AML-193 (cell line): ENCODE measurements at places on chromosomes 3 and 15.

GRCh38 chr3:31268868-31269267, 263.9 kb upstream of the STT3B start:
- peak; percentile 40 for DNase-seq

DNA sequence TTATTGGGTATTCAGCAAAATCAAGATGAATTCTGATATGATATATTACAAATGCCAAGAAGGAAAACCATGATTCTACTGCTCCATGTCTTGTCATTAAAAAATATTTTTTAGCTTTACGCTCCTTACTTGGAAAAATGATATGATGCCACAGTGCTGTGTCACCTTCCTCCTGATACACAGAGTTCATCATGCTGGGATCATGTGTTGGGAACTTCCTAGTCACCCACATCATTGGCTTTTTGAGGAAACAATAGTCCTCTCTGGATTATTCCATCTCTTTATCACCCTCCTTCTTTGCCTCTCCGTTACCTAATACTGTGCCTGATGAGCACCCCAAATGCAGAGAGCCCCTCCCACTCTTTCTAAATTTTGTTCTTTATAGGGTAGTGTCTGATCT, 94.3 kb upstream of the PFN2 start:
- no peak for DNase-seq

DNA sequence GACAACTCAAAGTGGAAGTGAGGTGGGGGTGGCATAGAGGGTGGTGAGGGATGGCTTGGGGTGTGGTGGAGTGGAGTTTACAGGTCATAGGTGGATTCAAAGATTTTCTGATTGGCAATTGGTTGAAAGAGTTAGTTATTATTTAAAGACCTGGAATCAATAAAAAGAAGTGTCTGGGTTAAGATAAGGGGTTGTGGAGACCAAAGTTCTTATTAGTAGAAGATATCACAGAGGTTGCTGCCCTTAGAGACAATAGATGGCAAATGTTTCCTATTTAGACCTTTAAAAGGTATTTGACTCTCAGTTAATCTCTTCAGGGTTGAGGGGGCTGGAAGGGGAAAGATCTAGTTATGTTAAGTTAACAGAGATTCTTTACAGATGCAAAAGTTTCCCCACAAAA, 412.3 kb upstream of the TBL1XR1 start:
- no peak for DNase-seq

DNA sequence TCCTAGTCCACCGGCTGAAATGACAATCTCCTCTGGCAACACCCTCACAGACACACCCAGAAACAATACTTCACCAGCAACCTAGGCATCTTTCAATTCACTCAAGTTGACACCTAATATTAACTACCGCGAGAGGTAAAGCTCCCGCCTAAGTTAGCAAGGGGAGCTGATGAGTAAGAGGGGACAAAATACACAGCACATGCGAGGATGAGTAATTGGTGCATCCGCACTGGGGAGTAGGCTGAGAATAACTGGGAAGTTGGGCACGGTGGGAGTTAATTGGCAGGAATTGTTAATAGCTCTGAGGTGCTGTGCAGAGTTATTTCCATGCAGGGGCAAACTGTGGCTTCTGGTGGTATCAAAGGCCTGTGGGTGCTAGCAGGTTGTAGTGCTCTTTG, 14.5 kb upstream of the PLD1 start:
- DNase-seq: no peak

GRCh38 chr3:23863060-23863459, 53.7 kb downstream of the NKIRAS1 start:
- DNase-seq: no peak

DNA sequence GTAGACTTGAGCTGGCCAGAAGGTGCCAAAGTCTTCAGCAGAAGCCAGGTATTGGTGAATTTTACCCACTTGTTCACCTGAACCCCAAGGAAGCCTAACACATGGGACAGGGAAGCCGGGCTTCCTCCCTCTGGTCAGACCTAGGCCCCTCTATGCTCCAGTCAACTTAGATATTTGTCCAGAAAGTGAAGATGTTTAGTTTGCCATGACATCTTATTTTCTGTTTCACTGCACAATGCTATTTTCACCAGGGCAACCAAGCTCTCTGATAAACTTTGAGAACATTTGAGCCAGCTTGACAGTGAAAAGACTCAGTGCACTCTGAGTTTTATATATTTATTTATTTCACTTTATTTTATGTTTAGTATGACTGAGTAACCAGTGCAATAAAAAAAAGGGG, 71.0 kb downstream of the SOX14 start:
- no peak for DNase-seq

- no peak for DNase-seq
Measured at GRCh38 chr15:66905954-66906353, 159.4 kb upstream of the SMAD3 start.

- DNase-seq: no peak
Measured at GRCh38 chr15:76377217-76377616, 40.6 kb downstream of the ISL2 start.

- no peak for DNase-seq
Measured at GRCh38 chr15:68211656-68212320, 6.7 kb upstream of the CALML4 start.

DNA sequence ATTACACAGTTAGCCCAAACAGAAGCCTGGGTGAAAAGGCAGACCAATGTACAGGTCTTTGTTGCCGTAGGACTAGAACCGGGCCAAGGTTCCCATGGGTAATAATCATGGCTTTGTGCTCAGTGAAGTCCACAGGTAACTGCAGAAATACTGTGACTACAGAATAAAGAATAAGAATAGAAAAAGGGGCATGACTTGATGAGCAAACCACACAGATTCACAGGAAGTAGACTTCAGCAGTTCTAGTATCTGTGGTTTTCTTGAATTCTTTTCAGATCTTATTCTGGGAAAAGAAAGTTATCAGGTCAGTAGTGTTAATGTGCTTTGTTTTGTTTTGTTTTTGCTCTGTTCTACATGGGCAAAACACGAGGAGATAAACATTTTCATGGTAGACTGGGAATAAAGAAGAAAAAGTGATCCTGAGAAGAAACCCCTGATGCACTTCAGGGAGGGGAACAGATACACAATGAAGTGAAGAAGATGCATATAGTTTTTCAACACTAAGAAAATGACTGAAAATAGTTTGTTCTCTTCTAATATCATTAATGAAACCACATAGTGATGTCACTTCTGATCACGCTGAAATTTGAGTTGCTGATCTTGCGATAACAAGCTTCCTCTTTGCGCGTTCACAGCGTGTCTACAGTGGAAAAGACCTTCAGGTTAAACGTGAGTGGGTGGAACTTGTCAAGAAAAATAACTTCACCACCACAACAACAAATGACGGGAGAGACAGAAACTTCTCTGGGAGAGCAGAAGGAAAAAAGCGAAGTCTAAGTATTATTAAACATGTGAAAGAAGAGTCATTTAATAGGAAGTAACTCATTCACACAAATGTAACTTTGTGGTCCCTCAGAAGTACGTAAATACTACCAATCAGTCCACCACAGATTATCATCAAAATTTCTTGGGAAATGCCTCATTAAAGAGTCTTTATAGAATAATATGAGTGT, 315.8 kb upstream of the SATB1 start:
- DNase-seq: peak; percentile 62

DNA sequence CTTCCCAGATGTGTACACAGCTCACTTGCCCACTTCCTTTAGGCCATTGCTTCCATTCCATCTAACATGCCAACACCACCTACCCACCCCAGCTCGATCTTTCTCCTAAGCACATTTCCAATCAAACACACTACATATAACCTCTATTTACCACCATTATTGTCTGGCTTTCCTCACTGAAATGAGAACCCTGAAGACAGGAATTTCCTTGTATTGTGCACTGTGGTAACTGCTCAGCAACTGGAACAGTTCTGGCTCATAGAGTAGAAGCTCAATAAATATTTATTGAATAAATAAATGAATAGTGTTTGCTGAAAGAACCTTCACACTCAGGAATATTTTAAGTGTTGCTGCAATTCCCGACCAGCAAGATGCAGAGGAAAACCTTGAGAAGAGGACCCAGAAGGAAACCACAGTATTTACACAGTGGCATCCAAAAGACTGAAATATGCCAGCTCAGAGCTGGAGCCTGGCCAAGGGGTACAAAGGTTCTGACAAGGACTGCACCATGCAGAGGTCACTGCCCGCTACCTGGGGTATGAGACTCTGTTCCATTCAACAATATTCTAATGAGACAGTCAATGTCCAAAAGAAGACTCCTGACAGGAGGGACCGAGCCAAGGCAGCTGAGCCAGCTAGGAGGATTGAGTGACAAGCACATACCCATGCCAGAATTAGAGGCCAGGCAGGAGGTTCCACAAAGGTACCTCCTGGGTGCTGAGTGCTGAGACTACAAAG, 168.8 kb downstream of the NUP210 start:
- DNase-seq: no peak

DNA sequence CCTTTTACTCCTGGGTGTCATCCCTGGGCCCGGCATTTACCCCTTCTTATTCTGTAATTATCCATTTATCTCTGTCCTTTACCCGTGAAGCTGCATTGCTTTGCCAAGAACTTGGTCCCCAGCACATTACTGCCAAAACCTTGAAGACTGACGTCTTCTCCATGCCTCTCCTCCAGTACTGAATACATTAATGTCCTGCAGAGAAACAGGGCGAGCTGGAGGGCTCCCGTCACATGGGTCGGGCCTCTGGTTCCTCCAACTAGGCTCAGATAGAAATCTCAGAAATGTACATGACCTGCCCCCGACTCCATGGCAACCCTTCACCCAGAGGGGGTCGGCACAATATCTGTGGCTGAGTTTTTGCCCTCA, 445 bp downstream of the EFCAB12 start:
- DNase-seq: no peak

DNA sequence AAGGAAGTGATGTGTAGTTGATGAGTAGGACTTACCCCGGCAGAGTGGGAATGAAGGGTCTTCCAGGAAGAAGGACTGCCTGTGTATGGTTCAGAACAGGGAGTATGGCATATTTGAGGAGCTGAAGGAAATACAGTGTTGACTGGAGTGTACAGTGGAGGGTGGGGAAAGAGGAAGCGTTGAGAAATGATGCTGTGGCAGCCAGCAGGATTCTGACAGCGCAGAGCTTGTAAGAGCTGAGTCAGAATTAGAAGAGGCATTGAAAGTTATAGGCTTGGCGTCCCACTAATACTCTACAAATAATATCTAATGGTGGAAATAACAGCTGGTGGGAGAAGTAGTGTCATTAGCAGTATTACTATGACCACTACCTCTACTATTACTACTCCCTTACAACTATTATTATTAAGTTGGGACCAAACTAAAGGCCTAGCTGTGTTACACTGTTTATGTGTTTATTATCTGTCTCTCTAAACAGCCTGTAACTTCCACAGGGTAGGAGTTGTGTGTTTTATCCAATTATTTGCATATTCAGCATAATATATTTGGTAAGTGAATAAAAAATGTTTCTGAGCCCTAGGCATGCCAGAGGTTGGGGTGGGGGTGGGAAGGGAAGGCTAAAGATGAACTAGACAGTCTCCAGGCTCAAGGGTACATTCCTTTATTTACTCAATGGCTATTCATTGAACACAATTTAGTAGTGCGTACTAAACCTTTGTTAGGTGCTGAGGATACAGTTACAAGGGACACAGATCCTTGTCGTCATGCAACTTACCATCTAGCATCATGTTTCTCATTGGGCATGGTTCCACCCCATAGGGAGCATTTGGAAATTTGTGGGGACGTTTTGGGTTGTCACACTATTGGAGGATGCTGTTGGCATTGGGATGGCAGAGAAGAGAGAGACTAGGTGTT, 428.8 kb upstream of the ONECUT1 start:
- DNase-seq: no peak

GRCh38 chr15:28975766-28976179, 90.0 kb downstream of the APBA2 start:
- peak; percentile 29 for DNase-seq

DNA sequence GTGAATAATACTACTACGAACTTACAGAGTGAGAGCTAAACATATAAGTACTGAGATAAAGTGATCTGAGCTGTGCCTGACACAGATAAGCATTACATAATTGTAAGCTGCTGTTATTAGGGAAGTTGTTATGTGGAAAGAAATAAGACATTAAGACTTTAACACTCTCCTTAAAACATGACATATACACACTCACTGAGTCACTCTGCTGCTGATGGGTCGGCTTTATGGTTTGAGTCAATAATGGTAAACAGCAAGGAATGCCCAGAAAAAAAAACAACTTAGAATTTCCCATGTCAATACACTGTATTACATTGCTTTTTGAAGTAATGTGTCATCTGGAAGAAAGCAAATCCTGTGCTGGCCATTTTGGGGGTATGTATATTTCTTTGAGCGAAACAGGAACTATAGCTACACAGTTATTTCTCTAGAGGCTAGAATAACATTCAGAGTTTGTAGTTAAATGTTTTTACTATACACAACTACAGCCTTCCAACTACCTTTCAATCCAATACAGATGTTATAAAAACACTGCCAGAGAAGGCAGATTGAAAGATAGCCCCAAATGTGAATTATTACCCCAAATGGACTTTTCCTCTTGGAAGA, 22.8 kb upstream of the SPRED1 start:
- no peak for DNase-seq

DNA sequence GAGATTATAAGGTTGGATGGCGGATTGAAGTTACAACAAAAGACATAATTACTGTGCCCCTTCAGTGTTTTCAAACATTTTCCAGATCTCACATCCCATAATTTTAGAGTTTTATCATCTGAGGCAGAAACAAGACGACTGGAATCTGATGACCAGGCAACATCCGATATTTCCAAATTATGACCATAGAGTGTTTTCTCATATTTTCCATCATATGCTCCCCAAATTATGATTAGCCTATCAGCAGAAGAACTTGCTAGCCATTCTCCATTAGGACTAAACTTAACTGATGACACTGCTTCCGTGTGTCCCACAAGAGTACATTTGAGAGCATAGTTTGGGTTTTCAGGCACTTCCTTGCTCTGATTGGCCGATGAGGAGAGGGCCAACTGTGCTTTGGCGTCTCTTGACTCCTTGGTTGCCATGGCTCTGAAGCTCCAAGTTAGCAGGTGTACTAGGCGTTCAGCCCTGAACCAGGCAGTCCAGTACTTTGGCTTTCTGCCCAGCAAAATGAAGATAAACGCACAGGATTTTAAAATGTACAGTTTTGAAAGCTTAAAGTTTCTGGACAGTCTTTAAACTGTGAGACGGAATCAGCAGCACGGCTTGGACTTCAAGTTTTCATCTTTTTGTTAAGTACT, 638 bp downstream of the WDR5B start:
- DNase-seq: no peak

DNA sequence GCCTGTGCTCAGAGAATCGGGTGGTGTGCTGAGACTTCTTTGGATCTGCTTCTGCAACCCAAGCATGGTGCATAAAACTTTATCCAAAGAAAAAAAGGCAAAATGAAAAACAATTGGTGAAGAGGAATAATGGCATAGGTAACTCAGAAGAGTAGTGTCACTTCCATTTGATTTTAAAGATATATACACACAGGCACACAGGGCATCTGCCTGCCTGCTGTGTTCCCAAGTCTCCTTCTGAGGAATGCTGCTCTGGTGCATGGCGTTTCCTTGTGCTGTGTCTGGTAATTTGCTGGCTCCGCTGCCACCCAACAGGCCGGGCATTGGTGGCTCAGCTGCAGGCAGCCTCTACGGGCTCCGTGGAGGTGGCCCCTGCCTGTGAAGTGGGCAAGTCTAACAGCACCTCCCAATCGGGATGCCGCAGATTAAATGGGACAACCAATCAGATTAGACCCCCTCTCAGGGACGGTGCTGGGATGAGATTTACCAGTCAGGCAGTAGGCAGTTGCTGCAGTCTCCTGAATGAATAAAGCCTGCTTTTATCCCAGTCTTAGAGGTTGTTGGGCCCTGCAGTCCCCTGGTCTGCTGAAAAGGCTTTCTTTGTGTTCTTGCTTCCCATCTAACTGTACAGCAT, 253.7 kb upstream of the RASGRP1 start:
- DNase-seq: no peak
